ENCODE measurements at places on chromosomes 7 and 10.

DNA sequence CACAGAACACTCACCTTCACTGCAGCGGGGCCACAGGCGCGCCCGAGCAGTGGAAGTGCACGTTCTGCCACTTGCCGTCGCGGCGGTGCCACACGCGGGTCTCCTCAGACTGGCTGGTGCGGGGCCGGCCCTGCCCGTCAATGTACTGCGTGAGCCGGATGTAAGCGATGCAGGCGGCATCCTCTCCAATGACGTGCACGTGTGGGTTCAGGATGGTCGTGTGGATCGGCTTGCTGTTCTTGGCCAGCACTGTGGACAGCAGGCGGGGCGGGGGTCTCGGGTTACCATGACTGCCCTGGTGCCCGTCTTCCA is 19.2 kb downstream of the YKT6 start:
- no peak for DNase-seq

DNA sequence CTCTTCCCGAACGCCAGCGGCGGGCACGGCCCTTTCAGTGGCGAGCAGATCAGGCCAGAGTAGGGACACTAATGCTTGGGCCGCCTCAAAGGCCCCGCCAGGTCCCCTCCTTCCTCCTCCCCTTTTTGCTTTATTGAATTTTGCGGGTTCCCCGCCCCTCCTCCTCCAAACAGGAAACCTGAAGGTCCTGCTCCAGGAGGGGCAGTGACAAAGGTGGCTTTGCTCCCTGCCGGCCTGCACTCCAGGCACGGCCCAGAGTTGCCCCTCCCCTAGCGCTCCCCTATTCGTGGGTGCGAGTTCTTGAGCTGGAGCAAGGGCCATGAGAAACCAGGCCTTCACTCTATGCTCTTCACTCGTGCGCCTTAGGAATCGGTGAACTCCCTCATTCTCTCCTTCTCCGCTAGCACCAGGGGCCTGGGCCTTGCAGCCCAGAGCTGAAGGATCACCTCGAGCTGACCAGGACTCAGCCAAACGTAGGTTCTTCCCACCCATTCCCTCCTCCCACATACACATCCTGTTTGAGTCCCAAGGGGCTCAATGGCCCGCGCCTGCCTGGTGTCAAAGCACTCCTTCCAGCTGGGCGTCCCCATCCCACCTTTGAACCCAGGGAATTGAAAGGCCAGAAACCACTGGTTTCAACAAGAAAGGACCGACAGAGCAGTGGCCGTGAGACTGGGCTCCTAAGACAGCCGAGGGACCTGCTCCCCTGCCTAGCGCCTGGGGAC is 619 bp upstream of the HOXA6 start:
- DNase-seq, result peak; percentile 72

DNA sequence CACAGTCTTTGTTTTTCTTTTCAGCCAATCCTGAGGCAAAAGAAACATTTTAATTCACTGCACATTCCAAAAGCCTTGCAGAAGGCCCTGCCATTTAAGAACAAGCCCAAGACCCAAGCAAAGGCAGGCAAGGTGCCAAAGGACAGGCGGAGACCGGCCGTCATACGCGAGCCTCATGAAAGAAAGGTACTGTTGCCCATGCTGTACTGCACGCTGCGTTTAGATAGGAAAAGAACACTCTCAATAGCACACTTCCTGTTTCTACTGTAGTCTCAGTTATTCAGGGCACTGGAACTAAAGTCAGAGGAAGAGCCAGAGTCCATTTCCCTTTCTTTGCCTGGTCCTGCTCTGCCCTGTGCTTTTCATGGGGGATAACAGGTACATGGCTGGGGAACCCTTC is 47.6 kb downstream of the BMS1 start:
- no peak for DNase-seq

DNA sequence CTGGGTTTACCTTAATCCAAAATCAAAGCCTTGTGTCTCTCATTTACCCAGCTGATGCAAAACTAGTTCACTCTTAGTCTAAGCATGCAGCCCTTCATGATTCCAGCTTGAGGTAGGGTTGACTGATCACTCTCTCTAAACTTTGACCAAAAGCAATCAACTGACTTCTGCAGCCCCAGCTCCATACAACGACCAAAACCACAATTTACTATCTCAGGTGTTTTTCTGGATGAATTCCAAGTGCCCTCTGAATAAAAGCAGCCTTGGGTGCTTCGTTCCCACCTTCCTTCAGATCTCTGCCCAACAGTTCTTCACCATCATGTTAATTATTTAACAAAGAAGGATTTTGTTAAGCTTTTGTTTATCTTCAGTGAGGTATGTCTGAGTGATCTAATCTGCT is 62.6 kb downstream of the CCDC6 start:
- no peak for DNase-seq

DNA sequence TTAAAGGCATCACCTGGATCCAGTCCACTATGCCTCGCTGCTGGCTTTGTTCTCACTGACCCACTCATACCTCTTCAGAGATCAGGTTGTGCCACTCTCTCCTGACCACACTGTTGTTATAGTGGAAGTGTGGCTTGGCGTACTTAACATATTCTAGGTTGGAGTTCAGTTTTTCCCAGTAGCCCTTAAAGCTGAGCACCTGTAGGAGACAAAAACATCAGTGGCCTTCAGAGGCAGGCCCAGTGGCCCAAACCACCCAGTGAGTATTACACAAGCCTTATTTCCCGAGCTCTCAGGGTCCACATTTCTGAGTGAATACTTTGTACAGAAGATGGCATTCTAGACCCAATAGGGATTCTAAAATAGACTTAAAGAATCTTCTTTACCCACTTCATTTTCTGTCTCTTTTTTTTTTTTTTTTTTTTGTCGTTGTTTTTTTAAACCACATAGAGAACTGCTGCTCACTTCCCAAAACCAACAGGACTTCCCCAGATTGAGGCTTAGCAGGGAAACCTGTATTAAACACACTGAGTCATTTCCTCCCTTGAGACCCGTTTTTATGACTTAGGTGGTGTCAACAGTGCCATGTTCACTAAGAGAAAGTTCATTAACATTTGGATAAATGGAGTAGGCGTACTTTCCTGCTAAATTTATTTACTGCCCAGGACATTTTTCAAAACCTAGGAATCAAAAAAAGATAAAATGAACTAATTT is 85.8 kb downstream of the GSAP start:
- peak; percentile 45 for DNase-seq

DNA sequence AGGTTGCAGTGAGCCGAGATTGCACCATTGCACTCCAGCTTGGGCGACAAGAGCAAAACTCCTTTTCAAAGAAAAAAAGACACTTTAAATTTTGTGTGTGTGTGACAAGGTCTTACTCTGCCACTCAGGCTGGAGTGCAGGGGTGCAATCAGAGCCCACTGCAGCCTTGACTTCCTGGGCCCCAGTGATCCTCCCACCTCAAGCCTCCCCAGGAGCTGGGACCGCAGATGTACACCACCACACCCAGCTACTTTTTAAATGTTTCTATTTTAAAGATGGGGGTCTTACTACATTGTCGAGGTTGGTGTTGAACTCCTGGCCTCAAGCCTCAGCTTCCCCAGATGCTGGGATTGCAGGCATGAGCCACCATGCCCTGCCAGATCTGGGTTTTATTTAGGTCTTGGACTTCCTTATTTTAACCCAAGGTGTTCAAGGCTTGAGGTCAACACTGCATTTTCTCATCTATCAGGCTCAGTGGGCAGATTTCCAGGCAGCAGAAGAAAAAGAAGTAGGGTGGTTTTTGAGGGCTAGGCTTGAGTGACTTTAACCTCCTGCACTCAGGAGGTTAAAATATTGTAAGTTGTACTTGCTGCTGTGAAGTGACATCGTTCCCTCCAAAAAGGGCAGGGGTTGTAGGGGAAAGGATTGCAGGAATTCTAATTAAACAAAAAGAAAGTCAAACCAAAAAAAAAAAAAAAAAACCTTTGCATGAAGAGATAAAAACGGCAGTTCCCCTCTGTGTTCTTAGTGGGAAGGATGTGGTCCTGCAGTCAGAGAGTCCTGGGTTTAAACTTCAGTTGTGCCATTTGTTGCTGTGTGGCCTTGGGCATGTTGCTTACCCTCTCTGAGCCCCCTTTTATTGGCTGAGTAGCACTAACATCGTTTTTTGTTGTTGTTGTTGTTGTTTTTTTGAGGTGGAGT is 71.5 kb downstream of the CARD11 start:
- no peak for DNase-seq

DNA sequence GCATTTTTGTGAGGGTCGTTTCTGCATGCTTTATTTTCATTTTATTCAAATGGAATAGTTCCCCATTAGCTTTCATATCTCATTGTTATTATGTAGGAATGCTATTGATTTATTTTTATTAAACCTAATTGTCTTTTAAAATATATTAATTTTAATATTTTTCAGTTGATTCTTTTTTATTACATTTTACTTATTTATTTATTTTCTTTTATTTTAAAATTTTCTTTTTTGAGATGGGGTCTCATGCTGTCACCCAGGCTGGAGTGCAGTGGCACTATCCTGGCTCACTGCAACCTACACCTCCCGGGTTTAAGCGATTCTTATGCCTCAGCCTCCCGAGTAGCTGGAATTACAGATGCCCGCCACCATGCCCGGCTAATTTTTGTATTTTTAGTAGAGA is 7.4 kb upstream of the STK17A start:
- DNase-seq, result no peak

DNA sequence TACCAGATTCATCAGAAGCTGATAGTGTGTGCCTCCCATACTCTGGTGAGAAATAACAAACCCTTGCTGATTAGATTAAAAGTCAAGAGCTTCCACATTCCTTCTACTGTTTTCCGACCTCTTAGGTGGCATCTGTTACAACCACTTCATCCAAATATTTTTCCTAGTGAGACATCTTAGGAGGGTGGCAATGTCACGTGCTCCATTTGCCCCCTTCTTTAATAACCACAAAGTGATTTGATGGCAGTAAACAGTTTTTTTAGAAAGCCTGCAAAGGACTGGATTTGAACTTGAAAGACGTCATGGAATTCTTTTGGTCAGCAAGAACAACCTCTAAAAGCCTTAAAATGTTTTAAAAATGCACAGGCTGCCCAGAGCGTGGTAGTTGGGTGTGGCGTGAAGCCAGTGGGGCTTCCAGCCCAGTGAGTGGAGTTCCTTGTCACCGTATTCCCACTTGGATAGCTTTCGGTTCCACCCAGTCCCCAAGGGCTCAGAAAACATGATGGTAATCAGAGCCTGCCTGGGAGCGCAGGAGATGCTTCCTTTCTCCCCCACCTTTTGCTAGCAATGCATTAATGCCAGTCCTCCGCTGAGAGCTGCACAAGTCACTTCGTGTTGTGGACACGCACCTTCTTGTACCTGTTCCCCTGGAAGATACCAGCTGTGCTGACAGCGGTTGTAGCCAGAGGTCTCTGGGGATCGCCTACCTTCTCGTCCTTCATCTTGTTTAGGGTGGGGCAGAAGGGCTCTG is 256.4 kb downstream of the KIAA1217 start:
- peak; percentile 70 for DNase-seq

DNA sequence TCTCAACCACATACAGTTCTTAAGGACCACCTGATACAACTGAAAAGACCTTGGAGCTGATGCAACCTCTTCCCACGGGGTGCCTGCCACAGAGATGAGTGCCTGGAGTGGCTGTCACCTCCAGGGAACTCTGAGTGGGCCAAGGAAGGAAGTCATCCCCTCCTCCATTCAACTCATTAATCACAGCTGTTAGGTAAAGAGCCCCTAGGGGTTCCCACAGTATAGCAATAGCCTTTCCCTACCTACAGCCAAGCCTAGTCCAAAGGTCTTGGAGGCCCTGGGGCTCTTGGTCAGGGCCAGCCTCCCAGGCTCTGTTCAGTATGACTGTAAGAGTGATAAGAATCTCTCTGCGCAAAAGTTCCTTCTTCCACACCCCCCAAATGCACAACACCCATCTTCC is 70.4 kb upstream of the NFE2L3 start:
- no peak for DNase-seq

- peak; percentile 21 for DNase-seq
Observed at GRCh38 chr7:16657656-16658279, 11.8 kb downstream of the BZW2 start.

DNA sequence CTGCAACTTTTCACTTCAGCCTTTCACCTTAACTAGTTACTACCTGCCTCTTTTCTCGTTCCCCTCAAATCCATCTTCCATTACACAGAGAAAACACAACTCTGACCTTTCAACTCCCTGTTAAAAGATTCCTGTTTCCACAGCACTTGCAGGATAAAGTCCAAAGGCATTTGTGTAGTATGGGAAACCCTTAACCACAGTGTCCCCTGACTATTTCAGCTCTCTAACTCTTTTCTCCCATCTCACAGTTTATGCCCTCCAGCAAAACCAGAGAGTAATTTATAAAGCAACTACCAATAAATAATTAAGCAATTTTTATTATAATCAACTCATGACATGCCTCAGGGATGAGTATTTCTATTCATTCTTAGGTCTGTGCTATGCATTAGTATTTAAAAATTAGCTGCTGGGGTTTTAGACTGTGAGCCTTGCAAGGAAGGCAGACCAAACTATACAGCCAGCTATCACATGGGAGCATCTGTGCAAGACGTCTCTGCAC is 51.0 kb downstream of the COL1A2 start:
- DNase-seq, result peak; percentile 47

DNA sequence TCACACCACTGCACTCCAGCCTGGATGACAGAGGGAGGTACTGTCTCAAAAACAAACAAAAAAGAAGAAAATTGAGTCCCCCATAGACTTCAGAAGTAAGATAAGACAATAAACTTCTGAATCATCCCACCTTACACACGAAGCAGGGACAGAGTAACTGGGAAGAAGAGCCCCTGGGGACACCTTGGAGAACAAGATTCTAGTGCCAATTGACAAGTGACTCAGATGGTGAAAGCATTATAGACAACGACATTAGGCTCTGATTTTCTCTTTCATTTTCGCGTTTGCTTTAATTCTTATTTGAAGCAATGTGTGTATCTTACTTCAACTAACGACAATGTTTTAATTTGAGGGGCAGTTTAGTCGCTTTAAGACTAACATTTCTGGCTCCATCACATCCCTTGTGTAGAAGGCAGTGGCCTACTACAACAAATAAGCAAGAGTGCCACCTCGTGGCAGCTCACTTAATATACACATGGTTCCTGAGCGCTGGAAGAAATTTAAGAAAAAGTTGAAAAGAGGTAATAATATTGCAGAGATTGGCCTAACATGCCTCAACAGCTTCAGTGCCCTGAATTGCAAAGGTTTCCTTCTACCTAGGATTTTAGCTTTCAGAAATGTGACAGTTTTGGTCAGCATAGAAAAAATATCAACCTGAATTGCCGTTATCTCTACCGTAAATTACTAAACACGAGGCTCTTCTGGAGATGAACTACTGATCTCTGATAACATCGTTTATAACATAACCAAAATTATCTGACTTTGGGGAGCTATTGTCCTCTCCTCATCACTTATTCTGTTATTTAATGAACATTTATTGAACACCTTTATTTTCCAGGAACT is 36.7 kb downstream of the ASNS start:
- DNase-seq, result peak; percentile 88

Measured in DMS53 (cell line).